Stimulated activated CD8-positive, alpha-beta memory T cell treated with anti-CD3 and anti-CD28 coated beads, Interleukin-15, amount 100 ng/mL, for 4 hours (primary cell): ENCODE measurements at places on chromosomes 13 and 19.

DNA sequence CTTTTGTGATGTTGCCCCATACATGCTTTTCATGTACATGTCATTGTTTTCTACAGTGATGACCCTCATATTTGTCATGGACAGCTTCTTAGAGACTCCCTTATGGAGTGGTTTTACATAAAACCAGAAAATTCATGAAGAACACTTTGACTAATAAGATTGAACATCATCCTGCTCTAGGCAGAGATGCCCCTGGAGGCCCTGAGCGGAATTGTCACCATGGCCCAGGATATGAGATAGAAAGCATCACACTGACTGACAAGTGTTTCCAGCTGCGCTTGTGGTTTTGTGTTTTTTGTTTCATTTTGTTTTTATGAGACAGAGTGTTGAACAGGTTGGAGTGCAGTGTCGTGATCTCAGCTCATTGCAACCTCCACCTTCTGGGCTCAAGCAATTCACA is 22.2 kb downstream of the ZNF701 start:
- DNase-seq: no peak

DNA sequence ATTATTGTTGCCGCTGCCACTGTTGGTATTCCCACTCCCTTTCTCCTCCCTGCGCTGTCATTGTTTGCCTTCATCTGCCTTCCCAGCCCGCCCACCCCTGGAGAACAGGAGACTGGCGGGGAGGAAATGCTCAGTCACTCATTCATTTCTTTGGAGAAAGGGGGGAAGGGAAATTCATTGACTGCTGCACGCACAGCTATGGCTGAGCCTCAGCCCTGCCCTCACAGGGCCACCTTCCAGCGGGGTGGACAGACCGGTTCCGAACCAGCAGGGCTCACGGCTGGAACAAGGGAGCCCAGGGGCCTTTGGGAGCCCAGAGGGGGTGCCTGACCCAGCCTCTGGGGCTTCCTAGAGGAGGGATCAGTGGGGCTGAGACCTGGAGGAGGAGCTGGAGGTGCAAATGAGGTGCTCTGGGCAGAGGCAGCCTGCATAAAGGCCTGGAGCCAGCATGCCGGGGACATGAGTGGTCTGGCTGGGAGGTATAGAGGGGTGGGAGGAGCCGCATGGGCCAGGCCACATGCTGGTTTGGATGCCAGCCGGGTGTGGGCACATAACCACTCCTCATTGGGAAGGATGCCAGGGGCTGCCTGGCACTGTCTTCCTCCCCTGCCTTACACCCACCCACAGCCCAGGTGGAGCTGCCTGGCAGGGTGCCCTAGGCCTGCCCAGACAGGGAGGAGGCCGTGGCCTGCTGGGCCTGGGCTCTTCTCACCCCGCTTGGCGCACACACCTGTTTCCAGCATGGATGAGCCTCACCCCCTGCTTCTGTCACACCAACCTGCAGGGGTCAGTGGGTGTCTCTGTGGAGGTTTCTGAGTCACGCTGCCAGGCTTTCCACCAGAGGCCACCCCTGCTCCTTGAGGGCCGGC is 26.8 kb downstream of the PPP5C start:
- no peak for DNase-seq

GRCh38 chr19:10102787-10103236 is 334 bp upstream of the ANGPTL6 start:
- no peak for DNase-seq

DNA sequence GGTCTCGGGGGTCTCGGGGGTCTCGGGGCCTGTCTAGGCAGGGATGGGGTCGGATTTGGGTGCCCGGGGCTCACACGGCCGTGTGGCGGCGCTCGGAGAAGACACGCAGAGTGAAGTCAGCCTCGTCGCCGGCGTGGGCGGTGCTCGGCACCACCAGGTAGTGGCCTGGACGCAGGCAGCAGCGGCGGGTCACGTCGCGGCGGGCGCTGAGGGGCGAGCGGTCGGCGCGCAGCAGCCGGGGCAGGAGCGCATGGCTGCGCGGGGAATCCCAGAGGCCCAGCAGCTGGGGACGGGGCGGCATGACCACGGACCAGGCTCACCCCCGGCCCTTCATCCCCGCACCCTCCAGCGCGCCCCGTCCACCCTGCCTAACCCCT is 8.2 kb downstream of the CAPN12 start:
- DNase-seq: peak; percentile 32

DNA sequence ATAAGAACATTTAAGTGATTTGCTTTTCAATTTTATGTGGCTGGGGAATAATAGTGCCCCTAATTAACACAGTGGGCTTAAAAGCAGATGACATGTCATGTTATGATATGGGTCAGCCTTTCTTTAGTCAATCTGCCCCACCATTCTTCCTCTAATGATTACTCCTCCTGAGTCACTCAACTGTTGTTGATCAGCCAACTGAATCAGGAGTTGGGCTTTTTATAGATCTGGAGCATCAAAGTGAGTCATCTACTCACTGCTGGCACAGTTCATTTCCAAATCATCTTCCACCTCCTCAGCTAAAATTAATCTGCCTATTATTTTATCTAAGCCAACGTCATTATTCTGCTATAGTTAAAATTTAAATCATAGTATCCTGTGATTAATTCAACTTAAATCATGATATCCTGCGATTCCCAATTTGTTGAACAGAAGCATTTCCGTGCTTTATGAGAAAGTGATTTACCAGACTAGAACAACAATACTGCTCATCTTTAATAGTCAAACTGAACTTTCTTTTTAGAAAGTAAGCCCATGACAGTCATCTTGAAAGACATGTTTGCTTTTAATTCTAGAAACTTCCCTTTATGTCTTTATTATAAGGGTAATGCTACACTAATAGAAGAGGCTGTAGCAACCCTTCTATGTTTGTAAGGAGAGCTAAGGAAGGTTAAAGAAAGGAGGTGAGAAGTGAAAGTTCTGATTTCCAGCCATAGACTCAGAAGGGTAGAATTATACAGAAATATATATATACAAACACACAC is 551.4 kb downstream of the TBC1D4 start:
- no peak for DNase-seq

DNA sequence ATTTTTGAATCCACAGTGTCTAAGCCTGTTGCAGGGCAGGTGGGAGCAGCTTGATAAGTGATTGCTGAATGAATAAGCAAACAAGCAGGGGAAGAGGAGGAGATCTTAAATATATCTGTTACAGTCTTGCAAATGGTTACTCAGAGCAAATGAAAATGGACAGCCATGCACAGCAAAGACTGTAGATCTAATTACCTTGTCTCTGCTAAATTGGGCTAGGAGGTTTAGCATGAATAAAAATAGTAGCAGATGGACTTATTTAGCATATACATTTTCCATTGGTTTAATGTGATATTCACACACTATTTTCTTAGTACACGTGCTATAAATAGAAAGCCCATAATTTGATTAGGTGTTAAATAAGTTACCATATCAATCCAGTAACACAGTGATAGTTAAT is 72.9 kb upstream of the FARP1 start:
- DNase-seq: no peak

DNA sequence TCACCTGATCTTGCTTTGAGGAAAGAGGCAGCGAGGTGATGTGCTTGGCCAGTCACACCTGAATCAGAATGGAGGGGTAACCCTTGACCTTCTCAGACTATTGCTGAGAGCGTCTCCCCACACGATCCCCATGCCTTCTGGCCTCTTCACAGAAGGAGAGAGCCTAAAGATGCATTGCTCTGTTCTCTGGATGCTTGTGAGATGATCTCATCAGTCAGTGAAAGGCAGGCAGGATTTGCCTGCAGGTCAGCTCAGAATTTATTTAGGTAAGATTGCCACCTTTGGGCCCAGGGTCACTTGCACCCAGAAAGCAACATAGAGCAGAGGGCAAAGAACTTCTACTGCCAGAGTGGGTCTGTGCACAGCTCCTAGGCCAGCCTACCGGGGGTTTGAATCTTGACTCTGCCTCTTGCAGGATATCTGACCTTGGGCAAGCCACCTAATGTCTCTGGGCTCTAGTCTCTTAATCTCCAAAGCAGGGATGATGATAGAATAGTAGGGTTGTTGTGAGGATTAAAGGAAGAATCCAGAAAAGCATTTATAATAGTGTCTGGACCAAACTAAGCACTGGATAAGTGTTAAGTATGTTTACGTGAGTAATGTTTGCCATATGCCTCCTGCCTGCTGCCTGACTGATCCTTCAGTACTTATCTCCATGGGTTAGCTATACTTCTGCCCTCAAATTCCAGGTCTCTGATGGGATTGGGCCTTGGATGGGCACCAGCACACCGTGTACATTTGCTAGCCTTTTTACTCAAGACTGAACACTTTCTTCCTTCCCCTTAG is 8.4 kb upstream of the FLT1 start:
- DNase-seq: no peak

- DNase-seq: no peak
Observed at GRCh38 chr19:7926727-7927604, 1.0 kb upstream of the CTXN1 start.

DNA sequence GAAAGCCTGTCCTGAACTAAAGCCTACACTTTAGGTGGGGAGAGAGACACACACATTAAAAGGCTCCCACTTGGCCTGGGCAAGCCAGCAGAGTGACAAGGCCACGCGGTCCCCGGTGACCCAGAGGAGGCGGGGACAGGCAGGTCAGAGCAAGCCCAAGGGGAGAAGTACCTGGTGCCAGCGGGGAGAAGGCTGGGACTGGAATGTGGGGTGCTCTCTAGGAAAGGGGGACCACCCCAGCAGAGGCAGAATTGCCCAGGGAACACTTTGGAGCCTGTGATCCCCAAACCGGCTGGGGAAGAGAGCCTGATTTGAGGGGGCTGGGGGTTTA is 82.3 kb downstream of the RAB20 start:
- no peak for DNase-seq

DNA sequence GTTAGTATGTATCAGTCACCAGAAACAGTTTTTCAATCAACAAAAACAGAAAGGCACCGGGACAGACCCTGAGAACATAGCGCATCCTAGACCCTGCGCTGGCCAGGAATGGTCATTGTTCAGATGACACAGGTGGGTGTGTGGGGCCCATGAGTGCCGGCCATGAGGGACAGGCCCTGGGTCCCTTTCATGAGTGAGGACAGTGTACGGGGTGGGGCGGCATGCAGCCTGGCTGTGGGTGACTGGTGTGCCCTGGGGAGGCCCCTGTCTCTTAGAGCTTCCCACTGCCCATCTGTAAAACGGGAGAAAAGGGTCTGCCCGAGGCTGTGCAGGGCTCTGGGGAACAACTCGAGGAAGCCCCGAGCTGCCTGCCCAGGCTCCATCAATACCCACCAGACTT is 25.8 kb downstream of the PBX4 start:
- no peak for DNase-seq

- no peak for DNase-seq
Observed at GRCh38 chr13:102090532-102090931, 311.3 kb downstream of the FGF14 start.

GRCh38 chr13:73171926-73172325 is 113.1 kb downstream of the KLF5 start:
- DNase-seq: no peak

- DNase-seq: no peak
Observed at GRCh38 chr19:34236035-34236987, 18.0 kb upstream of the GARRE1 start.

GRCh38 chr13:94966422-94966955 is 254.1 kb upstream of the SOX21 start:
- DNase-seq: no peak

GRCh38 chr13:22447132-22447886 is 733.5 kb upstream of the SGCG start:
- no peak for DNase-seq

- DNase-seq: no peak
Observed at GRCh38 chr13:79456656-79457365, 24.1 kb upstream of the NDFIP2 start.
